ENCODE measurements at places on chromosomes 3 and 15.
A peak's percentile ranks its signal among the peaks of the same experiment; 100 is the strongest.

DNA sequence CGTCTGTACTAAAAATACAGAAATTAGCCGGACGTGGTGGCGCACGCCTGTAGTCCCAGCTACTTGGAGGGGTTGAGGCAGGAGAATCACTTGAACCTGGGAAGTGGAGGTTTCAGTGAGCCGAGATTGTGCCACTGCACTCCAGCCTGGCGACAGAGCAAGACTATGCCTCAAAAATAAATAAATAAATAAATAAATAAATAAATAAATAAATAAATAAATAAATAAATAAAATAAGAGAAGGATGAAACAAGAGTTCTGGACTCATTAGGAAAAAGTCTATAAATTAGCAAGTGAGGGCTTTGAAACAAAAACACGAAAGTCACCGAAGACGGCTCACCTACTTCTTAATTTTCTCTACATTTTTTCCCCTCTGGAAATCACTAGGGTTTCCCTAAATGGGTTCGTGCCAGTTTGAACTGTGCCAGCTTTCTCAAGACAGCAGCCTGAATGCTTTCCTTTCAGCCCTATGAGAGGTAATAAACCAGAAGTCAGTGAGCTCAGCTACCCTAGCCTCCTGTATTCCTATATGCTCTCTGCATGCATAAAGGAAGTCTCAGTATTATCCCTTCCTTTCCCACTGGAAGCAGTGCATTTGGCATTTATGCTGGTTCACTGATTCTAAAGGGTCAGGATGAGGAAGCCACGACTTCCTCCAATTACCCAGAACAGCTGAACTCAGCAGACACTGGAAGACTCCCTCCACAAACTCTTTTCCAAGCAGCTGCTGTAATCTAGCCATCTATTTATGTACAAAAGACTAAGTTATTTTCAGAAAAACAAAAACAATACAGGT is 266.9 kb downstream of the ZBBX start:
- DNase-seq = peak; percentile 22

DNA sequence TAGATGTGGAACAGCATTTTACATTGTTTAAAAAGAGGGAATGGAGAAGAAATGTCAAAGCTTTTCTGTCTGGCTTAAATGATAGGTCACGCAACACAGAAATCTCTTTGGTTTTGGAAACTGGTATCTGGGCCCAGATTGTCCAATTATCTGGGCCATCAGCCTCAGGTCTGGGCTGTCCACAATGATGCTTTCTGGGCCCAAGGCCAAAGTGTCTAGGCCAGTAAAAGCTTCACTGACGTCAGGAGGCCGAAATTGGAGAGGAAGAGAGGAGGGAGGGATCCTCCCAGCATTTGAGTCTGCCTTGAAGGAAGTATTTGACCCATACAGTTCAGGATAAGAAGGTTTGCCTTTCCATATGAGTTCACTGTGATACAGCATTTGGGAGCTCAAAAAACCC is 60.7 kb upstream of the ALDH1A3 start:
- no peak for DNase-seq

DNA sequence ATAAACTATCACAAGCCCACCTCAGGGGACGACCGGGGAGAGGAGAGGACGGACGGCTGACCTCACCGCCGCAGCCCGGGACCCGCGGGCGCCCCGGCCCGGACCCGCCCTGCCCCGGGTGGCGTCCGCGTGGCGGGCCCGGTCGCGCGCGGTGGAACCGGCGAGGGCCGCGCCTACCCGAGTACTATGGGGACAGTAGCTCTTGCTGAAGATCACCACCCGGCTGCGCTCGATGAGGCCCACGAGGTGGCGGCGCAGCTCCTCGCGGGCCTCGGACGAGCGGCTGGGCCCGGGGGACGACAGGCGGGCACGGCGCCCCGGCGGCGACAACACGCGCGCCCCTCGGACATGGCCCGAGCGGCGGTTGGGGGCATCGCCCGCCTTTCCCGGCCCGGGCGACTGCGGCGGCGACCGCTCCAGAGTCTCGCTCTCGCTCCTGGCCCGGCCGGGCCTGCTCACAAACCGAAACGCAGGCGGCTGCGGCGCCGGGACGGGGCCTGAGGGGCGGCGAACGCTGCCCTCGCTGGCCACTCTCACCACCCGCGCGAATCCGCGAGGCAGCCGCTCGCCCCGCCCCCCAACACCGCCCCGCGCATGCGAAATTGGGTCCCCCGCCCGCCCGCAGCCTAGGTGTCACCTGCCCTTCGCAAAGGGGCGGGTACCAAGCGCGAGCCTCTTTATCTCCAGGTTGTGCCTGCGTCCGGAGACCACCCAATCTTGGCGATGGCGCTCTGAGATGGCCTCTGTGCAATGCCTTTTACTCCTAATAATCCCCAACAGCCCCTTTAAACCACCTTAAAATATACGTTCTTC is at the start of gene TXNRD3:
Gene TXNRD3 (minus strand): TSS at position 554 of the 813 bp plus-strand sequence.
- DNase-seq = peak; percentile 78

DNA sequence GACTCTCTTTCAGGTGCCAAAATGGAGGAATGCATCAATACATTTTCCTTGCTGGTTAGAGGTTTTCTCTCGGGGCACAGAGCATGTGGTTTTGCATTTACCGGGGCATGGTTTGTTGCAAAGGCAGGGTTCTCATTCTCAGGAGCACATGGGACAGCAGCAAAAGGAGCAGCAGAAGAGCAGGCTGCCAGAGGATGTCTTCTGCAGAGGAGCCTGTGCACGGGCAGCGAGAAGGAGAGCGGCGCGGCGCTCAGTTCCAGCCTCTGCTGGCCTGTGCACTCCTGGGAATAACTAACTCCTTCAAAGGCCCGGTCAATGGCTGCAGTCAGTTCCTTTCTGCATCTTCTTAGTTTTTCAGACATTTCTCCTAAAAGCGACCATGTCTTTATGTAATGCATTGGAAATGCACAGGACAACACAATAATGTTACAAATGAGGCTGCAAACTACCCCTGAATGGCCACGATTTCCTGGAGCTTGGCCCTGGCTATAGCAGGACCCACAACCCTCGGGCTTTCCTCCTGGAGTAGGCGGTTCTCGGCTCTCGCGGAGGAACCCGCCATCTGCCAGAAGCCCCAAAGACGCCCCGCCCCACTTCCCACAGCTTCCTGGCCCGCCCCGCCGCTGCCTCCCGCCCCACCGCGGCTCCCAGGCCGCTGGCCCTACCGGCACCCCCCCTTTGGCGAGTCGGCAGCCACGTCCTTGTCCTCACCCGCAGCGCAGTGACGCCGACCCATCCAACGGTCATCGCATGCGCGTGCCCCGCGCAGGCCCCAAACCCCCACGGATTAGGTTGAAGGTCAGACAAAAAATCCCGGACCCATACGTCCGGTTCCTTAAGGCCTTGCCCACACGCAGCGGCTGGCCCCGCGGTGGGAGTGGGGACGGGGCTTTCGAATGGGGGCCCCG is at the start of gene C3orf62:
Gene C3orf62 (minus strand): TSS at position 758 of the 908 bp plus-strand sequence. CDS start 360 bp downstream, at position 398.
- peak; percentile 19 for DNase-seq

DNA sequence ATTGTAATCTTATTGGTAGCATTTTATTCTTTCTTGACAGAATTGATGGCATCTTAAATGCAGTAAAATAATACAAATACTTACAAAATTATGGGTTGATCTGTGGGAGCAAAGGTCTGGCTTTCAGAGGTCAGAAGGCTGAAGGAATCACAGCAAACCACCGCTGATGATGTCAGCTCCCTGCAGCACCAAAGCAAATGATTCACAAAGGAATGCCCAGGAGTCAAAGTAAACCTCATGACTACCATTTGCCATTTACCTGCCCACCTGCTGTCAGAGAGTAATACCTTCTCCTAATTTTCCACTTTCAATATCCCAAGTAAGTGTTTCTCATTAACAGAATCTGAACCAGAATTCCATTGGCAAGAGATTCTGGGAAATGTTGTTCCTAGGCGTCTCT is 46.1 kb downstream of the CPA3 start:
- DNase-seq = no peak

GRCh38 chr3:194306109-194306686 is 44.9 kb downstream of the CPN2 start:
- peak; percentile 40 for DNase-seq

DNA sequence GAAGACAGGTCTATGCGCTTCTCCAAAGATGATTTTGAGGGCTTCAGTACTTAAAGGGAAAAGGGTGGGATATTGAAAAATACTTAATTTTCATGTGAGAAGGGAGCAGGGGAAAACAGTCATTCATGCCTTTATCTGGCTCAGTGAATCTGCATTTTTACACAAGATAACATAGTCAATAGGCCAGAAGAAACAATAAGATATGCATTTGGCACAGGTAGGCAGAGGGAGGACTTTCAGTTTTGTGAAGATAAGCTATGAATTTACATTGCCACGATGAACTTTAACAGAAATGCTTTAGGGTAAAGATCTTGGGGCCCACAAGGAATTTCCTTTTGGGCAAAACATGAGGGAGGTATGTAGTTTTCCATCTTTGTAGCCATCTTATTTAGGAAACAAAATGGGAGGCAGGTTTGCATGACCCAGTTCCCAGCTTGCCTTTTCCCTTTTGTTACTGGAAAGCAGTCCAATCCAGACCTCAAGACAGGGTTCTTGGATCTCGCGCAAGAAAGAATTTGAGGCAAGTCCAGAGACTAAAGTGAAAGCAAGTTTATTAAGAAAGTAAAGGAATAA is 504.2 kb downstream of the IGSF11 start:
- no peak for DNase-seq

DNA sequence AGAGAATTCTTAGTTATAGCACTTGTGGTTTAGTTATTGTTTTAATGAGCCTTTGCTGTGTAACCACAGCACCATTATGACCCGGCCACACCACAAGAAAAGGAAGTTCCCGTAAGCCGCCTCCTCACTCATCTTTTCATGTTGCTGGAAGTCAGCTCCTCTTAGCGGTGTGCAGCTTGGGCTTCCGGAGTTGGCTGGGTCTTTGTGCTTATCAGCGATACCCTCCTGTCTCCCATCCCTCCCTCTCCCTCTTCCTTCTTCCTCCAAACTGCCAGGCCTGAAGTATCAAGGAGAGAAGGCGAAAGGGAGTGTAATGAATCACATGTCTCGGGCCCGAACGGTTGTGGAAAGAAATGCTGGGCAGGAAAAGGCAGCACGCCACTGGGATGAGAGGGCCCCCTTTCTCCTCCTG is 353.5 kb downstream of the MCTP2 start:
- no peak for DNase-seq

GRCh38 chr3:153182501-153183293 is 20.7 kb downstream of the RAP2B start:
- no peak for DNase-seq

DNA sequence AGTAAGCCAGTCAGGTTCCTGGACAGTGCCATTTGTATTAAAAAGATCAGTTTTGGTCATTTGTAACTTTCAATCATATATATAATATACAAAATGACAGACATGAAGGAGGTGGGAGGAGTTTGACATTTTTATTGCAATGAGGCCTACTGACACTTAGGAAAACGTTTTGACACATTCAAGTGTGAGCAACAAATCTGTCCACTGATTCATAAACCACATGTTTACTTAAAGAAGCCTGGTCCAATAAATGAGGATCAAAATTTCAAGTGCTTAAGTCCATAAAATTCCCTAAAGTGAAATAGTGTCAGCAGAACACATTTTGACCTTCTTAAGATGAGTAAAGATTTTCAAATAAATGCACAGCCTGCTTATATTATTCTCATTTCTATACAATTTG is 137.3 kb downstream of the MECOM start:
- DNase-seq = no peak

DNA sequence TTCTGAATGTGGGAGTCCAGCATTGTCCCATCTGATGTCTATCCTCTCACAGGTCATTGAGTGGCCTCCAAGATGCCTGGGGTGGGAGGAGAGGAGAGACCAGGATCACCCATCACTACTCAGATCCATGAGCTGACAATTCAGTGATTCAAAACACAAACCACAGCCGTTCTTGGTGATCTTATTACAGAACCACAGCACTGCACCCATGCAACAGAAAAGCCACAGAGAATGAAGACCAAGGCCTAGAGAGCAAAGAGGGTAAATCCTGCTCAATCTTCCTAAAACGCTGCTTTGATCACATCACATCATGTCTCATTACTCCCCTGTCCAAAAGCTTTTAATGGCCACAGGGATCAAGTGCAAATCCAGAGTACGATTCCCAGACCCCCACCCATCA is 23.5 kb downstream of the ANP32A start:
- no peak for DNase-seq

- no peak for DNase-seq
These were observed 98.1 kb downstream of the TMCC1 start for GRCh38 chr3:129795186-129796010.

- DNase-seq = no peak
These were observed 93.1 kb downstream of the FRMD5 start for GRCh38 chr15:44101944-44102343.

DNA sequence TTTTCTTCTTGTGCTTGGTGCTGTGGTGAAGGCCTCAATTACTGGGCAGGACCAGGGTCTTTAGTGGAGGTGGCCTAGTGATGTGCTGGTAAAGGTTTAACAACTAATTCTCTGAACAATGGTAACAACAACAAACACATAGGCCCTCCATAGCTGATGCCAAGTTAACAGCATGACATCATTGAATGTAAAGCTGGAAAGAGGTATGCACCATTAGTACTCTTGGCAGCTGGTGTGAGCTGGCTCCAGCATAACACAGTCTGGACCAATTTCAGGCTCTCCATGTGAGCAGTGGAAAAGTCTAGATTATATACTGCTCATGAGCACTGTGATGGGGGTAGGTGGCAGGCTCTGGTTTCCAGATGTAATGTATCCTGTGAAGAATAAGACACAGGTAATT is 61.8 kb downstream of the SLC7A14 start:
- DNase-seq = peak; percentile 49

DNA sequence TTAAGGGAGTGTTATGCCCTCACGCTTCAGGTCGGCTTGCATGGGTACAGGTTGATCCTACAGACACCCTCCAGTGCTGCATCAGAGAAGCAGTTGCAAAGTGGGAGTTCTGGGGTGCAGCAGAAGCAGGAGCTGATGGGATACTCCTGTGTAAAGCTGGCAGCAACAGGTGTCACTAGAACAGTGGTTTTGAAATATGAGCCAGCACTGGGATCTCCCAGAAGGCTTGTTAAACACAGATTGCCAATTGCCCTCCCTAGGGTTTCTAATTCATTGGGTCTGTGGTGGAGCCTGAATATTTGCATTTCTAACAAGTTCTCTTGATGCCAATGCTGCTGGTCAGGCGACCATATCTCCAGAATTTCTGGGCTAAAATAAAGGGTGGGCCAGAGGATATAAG is 350.4 kb downstream of the CLSTN2 start:
- DNase-seq = peak; percentile 78

GRCh38 chr15:96343113-96344059 is 12.9 kb downstream of the NR2F2 start:
- DNase-seq = no peak

- DNase-seq = no peak
These were observed 932 bp downstream of the ARL8B start for GRCh38 chr3:5122741-5123706.
